ENCODE measurements at places on chromosomes 1 and 21.

GRCh38 chr1:61975638-61976037 is 219.0 kb upstream of the L1TD1 start:
- no peak for DNase-seq

- no peak for DNase-seq
Observed at GRCh38 chr1:107003972-107004371, 52.5 kb upstream of the PRMT6 start.

GRCh38 chr1:115173151-115173550 is 83.8 kb upstream of the TSPAN2 start:
- no peak for DNase-seq

DNA sequence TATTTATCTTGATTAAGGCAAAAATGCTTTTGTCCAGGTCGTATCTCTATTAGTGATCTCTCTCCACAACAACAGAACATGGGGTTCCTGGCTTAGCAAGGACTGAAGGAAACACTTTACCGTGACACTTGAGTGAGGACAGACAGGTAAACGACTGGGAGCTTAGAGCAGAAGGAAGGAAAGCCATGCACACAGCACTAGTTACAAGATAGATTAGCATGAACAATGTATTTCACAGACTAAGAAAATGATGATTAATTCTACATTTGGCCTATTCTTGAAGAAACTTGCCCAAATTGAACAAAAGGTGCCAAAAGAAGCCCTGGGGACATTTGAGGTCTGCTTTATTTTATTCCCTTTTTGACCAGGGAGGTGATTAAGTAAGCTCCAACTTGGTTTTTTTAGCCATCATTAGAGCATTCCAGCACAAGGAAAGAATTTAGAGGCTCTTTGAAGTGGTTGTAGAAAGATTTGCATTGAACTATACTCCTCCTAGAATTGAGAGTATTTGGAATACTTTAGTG is 248.5 kb downstream of the USP25 start:
- no peak for DNase-seq

- DNase-seq, result no peak
Observed at GRCh38 chr1:214216021-214216420, 64.9 kb upstream of the SMYD2 start.

DNA sequence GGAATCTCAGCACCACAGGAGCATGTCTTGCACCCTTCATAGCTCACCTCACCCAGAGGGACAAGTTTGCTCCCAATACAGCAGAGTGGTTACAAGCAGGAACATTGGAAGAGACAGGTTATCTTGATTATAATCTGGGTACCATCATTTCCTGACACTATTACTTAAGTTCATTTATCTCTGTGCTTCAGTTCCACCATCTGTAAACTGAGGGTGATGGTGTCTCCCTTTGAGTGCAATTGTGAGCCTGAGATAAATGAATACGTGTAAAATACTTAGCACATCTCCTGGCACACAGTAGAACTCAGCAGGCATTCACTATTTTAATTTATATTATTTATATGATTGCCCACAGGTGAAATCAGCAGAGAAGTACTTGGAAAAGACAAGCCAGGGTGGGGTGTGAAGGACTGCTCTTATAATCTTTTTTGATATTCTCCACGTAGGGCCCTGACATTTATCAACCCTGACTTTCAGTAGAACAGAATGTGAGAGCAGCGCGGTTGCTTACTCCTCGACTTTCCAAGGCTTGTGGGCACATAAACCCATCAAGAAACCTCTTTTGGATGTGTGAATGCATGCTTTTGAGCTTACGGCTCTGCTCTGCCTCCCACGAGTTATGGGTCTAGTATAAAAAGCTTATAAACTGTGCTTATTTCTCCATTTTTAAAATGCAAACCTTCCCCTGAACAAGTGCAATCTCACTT is 34.9 kb downstream of the DUSP10 start:
- DNase-seq, result no peak

- no peak for DNase-seq
Observed at GRCh38 chr1:115893545-115893944, 52.6 kb upstream of the NHLH2 start.

DNA sequence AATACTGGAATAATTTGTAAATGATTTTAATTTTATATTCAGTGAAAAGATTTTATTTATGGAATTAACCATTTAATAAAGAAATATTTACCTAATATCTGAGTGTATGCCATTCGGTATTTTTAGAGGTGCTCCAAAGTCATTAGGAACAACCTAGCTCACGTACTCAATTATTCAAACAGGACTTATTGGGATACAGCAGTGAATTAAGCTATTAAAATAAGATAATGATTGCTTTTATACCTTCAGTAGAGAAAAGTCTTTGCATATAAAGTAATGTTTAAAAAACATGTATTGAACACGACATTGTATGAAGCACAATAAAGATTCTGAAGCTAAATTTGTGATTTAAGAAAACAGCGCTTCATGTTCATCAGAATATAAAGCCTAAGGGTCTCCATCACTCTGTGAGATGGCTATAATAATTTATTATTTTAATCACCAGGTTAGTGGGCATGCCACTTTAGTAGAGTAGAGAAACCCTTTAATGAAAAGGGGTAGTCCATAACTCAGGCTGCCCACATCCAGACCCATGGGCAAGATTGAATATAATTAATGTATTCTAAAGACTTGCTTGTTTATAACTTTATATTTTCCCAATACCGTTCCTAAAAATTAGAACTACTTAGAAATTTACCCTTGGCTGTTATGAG is 3.2 kb downstream of the CCN1 start:
- DNase-seq, result no peak

DNA sequence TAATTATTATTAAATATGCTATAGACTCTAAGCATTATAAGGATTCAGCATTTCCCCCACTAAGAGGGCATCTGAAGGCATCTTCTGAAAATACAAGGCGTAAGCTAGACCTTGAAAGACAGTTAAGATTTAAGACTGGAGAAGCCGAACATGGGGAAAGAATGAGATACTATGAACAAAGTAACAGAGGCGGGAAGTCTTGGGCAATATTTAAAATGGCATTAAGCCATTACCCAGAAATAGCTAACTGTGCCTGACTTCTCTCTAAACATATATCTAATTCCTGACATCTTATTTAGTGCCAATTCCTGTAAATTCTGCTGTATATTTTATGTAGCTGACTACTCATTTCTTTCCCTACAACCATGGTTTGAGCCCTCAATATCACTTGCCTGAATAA is 20.9 kb downstream of the DPH5 start:
- DNase-seq, result no peak

- no peak for DNase-seq
Observed at GRCh38 chr21:32198384-32198783, 80.5 kb downstream of the MIS18A start.

- no peak for DNase-seq
Observed at GRCh38 chr1:43711049-43711448, 3.7 kb downstream of the ST3GAL3 start.

- DNase-seq, result no peak
Observed at GRCh38 chr1:47823040-47823808, 174.0 kb downstream of the TRABD2B start.
